ENCODE measurements at places on chromosomes 4 and X.
A peak's percentile ranks its signal among the peaks of the same experiment; 100 is the strongest.

GRCh38 chrX:70336767-70337166 is 46.9 kb downstream of the KIF4A start:
- DNase-seq = no peak

DNA sequence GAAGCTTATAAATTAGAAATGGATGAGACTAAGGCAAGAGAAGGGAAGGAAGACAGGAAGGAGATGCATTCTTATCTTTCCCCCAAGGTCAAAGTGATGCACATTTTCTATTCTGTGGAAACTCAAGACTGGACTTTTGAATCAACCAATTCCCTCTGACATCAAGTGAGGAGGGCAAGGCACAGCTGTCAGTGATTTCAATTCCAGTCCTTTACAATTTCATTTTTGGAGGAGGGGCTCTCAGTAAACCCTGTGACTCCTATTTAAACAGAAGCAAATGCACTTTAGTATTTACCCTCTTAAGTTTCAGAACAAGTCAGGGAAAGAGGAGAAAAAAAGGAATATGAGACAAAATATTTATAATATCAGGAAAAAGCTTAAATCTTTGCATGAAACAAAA is 134.0 kb downstream of the MGST2 start:
- DNase-seq = no peak

GRCh38 chrX:40866893-40867292 is 131.6 kb upstream of the MED14 start:
- peak; percentile 67 for DNase-seq

DNA sequence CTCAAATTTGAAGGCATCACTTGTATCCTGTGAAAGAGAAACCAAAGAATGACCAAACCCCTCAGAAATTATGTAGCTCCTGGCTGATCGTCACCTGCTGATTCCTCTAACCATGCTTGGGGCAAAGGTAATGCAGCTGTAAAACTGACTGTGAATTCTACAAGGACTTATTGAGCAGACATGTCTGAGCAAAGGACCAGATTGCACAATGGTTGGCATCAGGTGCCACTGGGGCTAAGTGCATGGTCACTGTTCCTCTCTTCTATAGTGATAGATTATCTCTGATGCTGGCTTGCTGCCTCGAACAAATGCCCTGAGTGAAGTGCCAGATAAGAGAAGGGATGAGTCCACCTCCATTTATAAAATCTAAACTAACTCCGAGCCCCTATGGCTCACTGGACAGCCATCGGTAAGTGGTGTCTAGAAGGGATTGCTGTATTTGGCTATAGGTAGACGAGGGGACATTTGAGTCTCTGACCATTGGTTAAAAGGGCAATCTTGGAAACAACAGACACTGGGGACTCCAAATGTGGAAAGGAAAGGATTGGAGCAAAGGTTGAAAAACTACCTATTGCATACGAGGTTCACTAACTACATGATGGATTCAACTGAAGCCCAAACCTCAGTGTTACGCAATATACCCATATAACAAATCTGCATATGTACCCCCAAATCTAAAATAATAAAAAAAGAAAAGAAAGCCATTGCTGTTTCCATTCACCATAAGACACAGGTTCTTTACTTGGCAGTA is 110.7 kb upstream of the IGSF1 start:
- no peak for DNase-seq

- DNase-seq = no peak
These were observed 359.2 kb downstream of the FBXW7 start for GRCh38 chr4:152176627-152177214.

DNA sequence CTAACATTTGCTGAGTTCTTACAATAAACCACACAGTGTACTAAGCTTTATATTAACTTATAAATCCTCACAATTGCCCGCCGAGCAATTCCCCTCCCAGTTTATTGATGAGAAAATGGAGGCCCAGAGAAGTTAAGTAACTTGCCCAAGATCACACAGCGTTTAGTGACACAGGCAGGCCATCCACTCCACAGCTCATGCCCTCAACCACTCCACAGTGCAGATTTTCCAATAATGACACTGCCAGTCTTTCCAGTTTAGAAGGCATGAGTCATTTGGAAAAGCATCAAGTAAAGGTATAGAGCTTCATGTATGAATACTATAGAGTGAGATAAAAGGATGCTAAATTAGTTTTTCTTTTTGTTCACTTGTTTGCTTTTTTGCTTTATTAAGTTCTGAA is 208.5 kb downstream of the CAMK2D start:
- no peak for DNase-seq

GRCh38 chr4:84849051-84849640 is 117.3 kb downstream of the WDFY3 start:
- DNase-seq = no peak

GRCh38 chr4:172813359-172813923 is 355.2 kb upstream of the GALNT7 start:
- DNase-seq = no peak

- no peak for DNase-seq
These were observed 12.6 kb downstream of the TLR8 start for GRCh38 chrX:12919051-12919450.

DNA sequence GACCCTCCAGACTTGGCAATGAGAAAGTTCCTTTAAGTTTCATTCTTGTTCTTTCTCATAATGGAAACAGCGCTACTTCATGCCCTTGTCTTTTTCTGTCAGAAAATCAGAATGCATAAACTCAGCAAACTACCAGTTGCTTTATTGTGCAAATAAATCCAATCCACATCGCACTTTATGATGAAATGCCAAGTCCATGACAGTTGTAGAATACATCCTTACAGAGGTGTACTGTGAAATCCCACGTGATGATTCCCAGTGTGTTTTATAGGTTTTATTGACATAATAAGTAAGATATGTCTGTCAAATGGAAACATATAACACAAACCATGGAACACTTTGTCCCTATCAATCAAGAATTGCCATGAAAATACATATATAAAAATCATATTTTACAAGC is 295.0 kb downstream of the PCDH7 start:
- no peak for DNase-seq

GRCh38 chrX:139246295-139246694 is 284.2 kb upstream of the F9 start:
- no peak for DNase-seq

GRCh38 chrX:107117993-107118321 is 665 bp downstream of the RBM41 start:
- no peak for DNase-seq

DNA sequence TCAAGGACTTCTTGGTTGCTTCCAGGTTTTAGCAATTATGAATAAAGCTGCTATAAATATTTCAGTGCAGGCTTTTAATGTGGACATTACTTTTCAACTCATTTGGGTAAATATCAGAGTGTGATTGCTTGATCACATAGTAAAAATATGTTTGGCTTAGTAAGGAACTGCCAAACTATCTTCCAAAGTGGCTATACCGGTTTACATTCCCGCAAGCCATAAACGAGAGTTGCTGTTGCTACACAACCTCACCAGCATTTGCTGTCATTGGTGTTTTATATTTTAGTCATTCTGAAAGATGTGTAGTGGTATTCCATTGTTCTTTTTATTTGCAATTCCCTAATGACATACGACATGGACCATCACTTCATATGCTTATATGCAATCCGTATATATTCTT is 30.9 kb upstream of the SPOCK3 start:
- no peak for DNase-seq

DNA sequence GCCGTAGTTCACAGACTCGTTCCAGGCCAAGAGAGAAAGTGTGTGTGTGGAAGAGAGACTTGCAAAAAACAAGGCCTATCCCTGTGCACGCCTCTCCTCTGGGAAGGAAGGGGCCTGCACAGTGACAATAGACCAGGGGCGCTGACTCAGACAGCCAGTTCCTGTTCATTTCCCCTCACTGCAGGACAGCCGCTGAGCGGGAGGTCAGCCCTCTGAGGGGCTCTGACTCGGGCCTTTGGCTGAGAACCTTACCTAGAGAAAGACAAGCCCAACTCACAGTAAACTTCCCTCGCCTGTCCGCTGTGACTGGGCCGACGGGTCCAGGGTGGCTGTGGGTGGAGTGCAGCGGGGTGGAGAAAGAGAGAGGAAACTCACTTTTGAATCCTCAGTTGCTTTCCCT is 52.1 kb downstream of the RTL5 start:
- no peak for DNase-seq

DNA sequence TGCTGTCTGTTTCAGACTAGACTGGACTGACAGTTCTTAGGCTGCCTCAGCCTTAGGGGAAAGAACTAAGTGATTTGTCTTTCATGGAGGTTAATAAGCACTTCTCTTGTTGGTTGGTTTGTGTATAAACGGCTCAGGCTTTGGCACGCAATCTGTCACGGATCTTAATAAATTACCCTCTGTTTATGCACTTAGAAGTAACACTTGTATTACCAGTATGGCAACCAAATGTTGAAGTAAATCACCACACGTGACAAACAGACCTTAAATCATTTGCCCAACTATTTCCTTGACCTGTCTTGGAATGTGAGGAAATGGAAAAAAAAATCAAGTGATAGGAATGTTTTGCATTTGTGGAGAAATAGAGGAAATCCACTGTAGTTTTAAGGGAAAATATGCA is 69.9 kb downstream of the TEX13A start:
- no peak for DNase-seq

DNA sequence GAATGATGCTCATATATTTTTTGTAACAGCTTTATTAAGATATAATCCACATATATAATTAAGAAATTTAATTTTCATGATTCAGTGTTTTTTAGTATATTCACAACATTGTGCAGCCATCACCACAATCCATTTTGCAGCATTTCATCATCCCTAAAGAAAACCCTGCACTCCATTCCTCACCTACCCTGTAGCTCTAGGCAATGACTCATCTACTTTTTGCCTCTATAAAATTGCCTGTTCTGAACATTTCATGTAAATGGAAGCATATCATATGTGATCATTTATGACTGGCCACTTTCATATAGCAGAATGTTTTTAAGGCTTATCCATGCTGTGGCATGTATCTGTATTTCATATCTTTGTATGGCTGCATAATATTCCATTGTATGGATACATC is 339.9 kb downstream of the MAPK10 start:
- DNase-seq = no peak

DNA sequence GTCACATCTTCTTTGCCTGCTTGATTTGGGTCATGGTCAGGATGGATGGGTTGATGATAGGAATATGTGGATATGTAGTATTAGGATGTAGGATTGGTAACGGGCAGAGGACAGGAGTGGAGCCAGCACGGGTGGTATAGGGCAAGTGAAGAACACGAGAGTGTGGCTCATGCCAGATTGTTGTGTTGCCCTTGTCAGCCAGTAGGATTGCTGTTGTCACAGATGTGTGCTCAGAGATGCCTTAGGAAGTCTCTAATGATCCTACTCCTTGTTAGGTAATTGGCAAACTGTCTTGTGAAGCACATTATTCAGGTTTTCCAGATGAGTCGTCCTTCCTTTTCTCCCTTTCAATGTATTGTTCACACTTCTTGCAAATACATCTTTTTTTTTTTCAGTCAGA is 5.5 kb downstream of the ATP10D start:
- peak; percentile 12 for DNase-seq

DNA sequence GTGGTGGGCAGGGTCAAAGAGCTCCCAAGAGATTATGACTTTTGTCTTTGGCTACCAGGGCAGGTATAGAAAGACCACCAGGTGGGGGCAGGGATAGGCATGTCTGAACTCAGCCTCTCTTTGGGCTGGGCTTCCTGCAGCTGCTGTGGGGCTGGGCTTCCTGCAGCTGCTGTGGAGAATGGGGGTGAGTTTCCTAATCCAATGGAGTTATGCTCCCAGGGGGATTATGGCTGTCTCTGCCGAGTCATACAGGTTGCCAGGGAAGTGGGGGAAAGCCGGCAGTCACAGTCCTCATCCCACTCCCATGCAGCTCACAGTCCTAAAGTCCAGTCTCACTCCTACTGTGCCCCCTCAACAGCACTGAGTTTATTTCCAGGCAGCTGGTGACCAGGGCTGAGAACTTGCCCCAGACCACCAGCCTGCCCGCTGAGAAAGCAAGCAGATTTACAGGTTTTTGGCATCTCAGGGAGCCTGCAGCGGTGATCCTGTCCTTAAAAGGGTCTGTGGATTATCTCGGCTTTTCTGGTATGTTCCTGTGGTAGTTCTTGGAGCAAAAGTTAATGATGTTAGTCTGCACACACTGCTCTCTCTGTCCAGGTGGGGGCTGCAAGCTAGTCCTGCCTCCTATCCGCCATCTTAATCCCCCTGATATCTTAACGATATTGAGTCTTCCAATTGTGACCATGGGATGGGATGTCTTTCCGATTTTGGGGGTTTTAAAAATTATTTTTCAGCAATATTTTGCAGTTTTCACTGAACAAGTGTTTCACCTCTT is 133.4 kb downstream of the RTL9 start:
- no peak for DNase-seq

DNA sequence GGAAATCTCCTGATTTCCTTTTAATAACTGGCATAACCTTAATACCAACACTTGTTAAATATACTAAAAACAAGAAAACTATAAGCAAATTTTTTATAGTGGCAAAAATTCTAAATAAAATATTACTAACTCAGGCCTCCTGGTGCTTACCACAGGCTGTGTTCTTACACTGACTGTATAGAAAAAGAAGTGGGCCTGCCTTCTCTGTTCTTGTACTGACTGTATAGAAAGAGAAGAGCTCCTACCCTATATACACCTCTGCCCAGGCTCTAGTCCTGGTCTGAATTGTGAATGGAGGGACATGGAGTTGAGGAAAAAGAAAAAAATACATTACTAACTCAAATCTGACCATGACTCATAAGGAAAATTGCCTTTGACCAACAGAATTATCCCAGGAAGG is 7.5 kb downstream of the ZNF41 start:
- no peak for DNase-seq

- no peak for DNase-seq
These were observed 12.2 kb upstream of the MCF2 start for GRCh38 chrX:139720136-139720535.

DNA sequence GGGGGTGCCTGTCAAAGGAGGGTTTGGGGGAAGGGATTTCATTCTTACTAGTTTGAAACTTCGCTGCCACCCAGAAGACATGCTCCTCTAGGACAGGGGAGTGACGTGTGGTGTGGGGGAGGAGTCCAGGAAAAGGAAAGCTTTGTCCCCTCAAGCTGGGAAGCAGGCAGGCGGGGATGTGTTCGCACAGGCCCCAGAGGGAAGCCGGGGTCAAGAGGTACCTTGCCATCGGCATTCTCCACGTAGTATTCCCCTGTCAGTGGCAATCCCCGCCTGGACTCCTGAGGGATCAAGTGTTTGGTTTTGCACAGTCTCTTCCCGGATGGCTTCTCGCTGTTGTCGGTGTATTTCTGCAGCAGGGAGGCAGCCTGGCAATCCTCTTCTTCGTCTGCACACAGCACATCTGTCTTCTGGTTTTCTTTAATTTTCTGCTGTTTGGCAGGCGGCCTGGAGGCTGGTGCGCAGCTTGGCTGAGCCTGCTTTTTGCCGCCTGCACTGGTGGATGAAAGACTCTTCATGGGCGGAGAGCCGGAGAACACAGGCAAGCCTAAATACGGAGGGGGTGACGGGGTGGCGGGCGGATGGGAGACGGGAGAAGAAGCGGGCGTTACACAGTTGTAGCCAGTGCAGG is 35.1 kb downstream of the BCOR start:
- DNase-seq = no peak

- DNase-seq = no peak
These were observed 575.3 kb downstream of the TRIML1 start for GRCh38 chr4:188714501-188714900.

Data from MG63 (cell line).